Fibroblast of the aortic adventitia (primary cell): ENCODE measurements at places on chromosomes 7 and 10.

DNA sequence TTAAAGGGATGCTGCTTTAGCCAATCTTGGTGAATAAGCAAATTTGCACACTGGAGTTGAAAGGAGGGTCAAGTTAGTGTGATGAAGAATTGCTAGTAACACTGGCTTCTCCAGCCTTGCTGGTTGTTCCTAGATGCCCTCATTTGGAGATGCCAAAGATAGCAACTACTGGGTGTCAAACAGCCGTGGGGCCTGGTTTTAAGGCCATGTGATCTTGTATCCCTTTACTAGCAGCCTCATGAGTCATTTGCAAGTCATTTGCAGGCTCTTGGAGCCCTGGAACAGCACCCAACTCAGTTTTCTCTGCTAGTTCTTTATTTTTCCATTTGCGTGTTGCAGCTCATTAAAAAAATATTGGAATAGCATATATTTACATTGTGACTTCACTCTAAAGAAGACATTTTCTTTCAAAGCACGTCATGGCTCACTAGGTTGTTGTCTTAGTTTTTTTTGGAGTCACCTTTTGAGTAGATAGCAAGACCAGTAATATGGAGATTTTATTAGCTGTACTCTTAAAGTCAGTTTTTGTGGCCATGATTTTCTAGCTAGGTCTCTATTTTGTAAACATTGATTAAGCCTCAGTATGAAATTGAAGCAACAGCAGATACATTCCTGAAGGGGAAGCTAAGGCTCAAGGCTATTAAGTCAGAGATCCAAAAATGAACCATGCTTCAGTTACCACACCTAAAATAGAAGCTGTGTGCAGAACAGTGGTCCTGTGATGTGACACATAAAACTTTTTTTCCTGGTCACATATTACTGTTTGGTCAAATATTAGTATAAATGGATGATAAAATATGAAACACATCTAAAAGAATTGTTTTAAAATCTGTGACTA lies 1.3 kb downstream of the LSMEM1 start:
- DNase-seq, result peak; percentile 89

GRCh38 chr7:39709768-39710311 lies 86.5 kb downstream of the RALA start:
- DNase-seq, result peak; percentile 95

DNA sequence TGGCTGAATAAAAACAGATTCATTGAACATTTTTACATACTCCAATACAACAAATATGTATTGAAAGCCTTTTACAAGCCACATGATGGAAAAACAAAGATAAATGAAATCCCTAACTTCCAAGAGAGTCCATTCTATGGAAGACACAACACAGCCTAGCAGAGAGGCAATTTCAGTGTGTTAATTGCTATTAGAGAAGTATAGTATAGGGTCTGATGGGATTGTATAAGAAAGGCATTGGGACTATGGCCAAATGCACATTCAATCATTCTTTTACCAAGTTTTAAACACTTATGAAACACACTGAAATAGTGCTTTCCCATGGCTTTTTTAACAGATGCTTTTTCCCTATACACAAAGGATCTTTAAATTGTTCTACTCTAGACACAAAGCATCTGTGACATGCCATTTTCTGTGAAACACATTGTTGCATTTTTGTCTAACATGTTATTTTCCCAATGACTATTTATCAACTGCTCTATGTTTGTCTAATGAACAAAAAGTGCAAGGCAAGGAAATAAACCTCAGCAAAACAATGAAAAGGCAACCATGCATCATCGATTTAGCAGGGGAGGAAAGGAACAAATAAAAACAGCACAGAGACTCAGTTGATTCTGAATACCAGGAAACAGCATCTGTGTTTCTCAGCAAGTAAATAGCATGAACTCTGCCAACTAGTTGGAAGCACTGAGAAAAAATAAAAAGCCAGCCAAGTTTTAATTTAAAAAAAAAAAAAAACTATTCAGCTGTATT lies 42.4 kb upstream of the PHYHIPL start:
- no peak for DNase-seq

GRCh38 chr7:70470746-70471145 lies 661.2 kb upstream of the GALNT17 start:
- DNase-seq, result no peak

DNA sequence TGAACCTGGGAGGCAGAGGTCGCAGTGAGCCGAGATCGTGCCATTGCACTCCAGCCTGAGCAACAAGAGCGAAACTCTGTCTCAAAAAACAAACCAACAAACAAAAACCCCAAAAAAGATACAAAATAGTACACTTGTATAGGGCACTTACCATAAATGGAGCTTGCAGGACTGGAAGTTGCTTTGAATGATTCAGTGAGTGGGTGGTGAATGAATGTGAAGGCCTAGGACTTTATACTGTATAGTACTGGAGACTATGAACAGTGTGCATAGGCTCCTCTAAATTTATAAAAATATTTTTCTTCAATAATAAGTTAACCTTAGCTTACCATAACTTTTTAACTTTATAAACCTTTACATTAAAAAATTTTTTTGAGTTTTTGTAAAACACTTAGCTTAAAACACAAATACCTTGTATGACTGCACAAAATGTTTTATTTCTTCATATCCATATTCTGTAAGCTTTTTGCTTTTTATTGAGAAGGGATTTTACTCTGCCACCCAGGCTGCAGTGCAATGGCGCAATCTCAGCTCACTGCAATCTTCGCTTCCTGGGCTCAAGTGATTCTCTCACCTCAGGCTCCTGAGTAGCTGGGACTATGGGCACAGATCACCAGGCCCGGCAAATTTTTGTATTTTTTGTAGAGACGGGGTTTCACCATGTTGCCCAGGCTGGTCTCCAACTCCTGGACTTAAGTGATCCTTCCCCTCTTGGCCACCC lies 6.9 kb upstream of the H2AZ2 start:
- DNase-seq, result no peak

DNA sequence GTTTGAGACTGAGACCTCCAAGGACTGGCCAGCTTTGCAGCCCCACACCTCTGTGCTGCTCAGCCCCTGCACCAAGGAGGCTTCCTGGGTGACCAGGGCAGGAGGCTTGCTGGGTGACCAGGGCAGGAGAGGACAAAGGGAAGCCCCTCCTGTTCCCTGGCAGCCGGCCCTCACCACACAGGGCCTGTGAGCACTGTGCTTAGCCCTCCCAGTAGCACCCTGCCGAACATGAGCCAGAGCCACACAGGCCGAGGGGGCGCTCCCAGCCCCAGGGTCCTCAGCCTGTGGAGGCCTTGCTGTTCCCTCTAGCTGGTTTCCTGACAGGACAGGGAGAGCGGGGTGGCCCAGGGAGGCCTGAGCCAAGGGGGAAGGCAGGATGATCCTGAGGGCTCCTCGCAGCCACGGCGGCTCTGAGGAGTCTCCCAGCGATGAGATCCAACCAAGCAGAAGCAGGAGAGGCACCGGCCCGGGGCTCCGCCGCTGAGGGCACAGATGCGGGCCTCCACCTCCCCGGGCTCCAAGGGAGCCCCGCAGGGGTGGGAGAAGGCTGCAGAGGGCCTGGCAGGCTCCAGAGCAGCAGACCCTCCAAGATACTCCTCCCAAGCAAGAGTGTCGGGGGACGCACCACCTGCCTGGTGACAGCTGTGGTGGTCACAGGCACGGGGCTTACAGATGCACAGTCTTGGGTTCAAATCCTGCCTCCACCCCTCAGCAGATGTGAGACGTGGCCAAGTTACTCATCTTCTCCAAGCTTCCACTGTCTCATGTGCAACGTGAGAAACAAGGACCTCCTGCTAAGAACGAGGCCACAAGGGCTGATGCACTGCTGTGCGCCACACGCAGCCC lies 22.5 kb downstream of the WDR86 start:
- DNase-seq, result no peak

DNA sequence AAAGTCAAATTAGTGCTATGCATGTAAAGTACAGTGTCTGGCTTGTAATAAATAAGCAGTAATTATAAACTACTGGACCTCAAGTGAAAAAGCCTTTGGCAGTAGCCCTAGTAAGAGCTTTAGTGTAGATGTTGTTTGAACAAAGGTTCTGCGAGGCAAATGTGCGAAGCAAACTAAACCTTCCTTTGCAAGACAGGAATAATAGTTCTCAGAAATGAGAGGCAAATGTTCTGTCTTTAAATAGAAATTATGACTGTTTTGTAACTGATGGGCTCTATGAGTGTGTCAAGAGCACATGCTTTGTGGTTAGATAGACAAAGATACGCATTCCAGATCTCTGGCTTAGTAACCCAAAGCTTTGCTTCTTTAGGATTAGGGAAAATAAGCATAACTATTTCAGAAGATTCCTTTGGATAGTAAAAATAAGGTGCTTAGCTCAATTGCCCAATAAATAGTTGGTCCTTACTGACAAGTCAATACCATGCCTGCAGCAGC lies 169.2 kb upstream of the CDC14C start:
- DNase-seq, result no peak

DNA sequence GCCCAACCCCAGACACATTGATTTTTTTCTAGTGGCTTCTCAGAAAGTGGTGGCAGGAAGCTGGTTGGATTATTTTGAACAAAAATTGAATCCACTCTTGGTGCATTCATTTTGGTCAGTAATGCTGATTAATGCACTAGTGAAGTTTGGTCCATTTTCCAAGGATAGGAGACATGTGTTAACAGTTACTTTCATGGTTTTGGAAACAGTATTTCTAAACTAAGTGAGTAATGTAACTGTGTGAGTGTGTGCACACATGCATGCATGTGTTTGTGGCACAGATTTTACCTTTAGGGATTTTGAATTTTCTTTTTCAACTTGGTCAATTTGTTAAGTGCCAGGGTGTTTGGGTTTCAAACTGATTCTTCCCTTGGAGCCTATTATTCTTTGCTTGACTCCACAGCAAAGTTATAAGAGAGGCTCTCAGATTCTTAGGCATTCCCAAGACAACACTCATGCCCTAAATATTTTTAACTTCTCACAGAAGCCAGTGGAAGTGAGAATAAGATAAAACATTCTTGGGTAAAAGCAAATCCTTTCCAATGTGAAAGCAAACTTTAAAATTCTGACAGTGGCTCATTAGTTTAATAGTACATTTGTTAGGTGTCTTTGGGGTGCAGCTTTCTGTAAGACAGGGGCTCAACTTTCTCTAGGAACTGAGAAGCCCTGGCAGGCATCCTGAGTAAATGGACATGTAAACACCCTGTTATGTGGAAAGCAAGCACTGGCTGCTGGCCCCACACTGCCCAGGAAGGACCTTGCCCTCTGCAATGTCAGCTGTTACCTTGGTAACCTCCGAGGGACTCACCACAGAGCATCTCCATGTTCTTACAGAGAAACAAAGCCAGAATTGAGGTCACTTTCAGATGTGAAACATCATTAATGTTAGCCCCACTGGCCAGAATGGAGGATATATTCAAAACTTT lies 68.4 kb downstream of the ASAH2B start:
- DNase-seq, result peak; percentile 15

GRCh38 chr10:132319853-132320653 lies 11.9 kb upstream of the LRRC27 start:
- peak; percentile 89 for DNase-seq

DNA sequence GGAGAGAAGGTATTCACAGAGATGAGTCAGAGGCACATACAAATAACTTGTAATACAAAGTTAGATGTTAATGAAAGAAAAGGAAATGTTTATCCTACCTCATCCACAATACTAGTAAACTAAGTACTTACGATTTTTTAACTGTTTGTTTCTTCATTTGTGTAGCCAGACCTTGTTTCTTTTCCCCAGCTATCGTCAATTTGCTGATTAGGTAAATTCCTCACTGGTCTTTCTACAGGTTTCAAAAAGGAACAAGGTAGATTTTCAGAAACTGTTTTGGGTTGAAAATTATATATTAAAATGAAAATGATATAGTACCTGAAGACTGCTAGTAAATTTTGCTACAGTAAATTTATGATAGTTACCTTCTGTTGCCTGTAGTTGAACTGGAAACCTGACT lies 56.6 kb downstream of the PON1 start:
- no peak for DNase-seq

DNA sequence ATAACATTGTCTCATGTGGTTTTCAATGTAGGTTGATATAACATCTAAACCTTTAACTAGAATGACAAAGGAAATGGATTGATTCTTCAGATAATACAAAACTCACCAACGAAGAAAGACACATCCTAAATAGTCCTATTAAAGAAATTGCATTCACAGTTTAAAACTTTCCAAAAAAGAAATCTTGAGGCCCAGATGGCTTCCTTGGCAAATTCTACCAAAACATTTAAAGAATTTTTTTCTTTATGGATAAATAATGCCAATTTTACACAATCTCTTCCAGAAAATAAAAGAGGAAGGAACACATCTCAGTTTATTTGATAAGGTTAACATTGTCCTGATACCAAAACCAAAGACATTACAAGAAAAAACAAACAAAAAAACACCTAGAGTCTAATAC lies 349.5 kb downstream of the CALN1 start:
- DNase-seq, result no peak

GRCh38 chr7:69816501-69816900 lies 218.2 kb downstream of the AUTS2 start:
- no peak for DNase-seq

GRCh38 chr7:18570890-18571478 lies 75.4 kb downstream of the HDAC9 start:
- peak; percentile 77 for DNase-seq

- DNase-seq, result no peak
These were observed 242.7 kb upstream of the VSTM2A start for GRCh38 chr7:54299426-54299825.

DNA sequence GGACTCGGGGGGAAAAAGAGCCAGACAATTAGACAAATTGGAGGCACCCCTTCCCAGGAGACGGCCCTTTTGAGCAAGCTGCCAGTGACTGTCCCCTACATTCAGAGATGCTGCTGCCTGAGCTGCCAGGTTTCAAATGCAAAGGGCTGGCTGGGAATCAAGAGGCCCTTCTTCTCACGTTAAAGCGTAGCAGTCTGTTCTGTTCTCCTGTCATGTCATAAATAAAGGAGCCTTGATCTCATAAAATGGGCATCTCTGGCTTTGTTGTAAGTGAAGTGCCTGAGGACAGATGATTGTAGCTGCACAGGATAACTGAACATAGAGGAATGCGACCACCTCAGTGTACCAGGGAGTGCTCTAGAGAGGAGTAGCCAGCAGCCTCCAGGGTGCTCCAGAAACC lies 917.9 kb downstream of the GRID1 start:
- no peak for DNase-seq

DNA sequence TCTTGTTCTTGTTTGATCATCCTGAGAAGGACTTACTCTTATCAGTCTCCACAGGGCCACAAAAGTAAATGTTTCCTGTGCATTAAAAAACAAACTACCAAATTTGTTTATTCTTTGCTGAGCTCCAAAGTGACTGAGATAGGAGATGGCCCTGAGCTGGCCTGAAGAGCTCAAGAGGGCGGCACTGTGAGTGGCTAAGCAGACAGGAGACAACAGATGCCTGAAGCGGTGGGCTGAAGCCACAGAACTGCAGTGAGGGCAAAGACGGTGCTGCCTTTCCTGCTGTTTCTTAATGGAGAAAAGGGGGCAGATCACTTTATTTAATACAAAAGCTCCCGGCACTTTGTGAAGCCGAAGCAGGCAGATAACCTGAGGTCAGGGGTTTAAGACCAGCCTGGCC lies 379.6 kb downstream of the ARL4A start:
- no peak for DNase-seq

DNA sequence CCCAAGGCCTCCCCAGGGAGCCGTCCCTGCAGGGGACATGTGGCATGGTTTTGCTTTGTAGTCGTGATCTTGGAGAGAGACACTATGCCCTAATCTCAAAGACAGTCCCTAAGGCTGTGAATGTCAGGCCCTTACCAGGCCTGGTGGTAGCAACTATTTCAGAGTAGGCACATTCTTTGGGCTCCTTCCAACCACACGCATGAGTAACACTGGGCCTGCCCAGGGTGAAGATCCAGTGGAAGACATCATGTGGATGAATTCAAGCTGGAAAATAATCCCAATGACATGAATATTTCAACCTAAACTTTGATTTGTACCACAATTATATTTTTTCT lies 39.5 kb upstream of the INSIG1 start:
- peak; percentile 92 for DNase-seq
